T-helper 22 cell (primary cell): ENCODE measurements at places on chromosomes 1 and 21.

DNA sequence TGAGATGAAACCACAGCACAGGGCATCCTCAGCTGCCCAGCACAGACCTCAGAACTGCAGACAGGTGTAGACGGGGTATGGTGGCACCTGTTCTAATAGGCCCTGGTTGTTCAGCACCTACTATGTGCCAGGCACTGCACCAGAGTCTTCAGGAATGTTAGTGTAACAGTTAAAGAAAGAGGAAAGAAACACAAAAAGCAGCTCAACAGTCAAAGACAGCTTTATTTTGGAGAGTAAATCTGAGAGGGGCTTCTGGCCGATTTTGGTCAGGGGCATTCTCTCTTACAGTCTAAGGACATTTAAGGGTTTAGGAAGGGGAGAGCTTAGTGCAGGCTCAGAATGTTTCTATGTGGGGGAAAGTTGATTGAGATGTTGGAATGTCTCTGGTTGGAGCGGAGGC, 45.2 kb upstream of the ACTL8 start:
- DNase-seq, result no peak

- DNase-seq, result no peak
These were observed 22.5 kb upstream of the SRP9 start for GRCh38 chr1:225754940-225755641.

- no peak for DNase-seq
These were observed 5.4 kb downstream of the CATSPER4 start for GRCh38 chr1:26195805-26196204.

DNA sequence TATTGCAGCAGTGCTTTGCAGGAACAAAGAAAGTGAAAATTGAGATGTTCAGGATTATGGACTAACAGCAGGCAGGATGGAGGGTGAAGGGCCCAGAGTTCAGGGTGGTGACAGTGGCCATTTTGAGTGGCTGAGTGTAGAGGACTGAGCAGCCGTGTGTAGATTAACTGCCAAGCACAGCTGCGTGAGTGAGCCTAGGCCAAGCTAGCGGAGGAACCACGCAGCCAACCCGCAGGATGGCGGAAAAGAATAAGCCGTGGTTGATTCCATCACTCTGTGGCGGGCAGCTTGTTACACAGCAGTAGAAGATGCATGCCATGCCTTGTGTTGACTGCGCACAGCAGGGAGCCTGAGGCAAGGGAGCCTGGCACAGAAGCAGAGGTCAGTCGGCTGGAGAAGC, 102.5 kb upstream of the KIF26B start:
- DNase-seq, result no peak

DNA sequence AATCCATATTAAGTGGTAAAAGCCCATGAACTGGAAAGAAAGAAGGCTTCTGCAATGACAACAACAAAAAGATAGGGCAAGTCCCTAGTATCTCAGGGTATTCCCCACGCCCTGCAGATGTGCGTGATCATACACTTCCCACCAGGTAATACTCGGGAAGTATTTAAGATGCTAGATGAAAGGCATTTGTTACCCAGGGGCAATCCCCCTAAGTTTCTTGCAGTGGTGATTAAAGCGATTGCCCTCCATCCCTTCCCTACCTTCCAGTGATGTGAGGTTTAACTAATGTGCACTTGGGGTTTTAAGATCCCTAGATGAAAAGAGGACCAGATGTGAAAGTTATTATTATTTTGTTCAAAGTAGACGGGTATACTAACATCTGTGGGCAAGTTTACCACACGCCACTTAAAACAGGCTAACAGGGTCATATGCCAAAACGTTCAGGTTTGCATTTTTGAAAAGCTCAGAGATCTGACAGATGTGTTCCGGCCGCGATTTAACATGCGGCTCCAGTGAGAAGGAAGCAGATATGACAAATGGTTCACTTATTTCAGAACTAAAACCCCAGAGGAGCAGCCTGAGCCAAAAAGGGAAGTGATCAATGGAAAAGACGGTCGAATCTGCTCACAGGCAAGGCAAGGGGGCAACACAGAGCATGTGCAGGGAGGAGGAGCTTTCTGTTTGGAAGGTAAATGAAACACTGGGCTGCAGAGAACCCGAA, 17.4 kb downstream of the TIAM1 start:
- DNase-seq, result peak; percentile 38

DNA sequence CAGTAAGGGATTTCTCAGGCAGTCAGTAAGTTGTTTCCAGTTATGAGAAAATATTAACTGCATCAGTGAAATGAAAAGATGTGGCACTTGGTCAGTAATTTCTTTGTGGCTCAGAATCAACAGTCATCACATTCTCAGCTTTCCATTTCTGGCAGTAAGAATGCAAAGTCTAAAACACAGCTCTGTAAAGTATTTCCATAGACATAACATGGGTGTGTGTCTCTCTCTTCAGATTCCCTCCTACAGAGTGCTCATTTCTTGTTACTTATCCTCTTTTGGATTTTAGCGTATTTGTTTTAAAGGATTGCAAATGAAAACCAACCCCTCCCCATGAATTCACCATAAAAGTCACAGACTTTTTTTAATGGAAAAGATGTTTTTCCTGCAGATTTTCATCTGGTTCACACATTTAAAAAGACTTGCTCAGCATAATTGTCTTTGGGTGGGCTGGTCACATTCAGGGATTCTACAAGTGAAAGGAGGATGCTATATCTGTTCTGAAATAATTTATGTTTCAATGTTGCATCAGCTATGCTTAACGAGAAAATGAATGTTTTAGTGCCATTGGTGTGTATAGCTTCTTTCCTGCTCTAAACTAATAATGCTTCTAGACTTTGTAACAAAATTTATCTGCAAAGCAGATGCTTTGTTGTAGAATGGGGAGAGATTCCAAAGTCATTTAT, 34.6 kb upstream of the CD55 start:
- DNase-seq, result no peak

- no peak for DNase-seq
These were observed 67.5 kb upstream of the ACTRT2 start for GRCh38 chr1:2953688-2954285.

DNA sequence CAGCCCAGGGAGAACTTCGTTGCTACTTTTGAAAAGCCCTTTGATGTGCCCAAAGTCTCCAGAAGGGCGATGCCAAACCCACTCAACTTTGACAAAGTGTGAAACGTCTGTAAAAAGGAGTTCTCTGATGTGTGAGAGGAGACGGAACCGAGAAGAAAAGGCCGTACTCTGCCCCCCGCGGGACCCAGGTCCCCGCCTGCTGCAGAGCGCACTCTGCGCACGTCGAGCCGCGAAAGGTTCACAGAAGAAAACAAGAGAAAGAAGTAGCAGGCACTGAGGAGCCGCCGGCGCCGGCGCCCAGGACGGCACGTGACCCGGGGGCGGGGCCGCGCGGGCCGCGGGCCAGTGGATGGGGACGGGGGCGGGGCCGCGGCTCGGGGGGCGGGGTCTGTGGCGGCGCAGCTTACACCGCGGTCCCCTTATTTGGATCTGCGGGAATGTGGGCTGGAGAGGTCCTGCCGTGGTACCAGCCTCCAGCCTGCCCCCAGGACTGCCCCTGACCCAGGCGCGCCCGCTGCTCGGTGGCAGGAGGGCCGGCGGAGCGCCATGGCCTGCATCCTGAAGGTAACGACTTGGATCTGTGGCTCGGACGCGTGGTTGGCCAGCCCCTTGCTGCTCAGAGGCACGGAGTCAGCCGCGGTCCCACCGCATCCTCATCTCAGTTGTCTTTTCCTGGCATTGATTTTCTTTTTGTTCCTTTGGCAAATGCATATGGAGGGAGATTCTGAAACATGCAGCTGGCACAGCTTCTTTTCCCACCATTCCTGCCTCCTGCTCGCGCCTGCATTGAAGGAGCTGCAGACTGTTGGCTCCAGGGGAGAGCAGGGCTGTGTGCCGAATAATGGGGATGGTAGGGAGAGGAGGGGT, at the start of gene ST6GALNAC3:
Gene ST6GALNAC3, plus strand, starts transcription at position 426 of the 867 bp plus-strand sequence.
- DNase-seq, result peak; percentile 48

- DNase-seq, result no peak
These were observed 30.4 kb downstream of the ARID4B start for GRCh38 chr1:235297579-235297978.

DNA sequence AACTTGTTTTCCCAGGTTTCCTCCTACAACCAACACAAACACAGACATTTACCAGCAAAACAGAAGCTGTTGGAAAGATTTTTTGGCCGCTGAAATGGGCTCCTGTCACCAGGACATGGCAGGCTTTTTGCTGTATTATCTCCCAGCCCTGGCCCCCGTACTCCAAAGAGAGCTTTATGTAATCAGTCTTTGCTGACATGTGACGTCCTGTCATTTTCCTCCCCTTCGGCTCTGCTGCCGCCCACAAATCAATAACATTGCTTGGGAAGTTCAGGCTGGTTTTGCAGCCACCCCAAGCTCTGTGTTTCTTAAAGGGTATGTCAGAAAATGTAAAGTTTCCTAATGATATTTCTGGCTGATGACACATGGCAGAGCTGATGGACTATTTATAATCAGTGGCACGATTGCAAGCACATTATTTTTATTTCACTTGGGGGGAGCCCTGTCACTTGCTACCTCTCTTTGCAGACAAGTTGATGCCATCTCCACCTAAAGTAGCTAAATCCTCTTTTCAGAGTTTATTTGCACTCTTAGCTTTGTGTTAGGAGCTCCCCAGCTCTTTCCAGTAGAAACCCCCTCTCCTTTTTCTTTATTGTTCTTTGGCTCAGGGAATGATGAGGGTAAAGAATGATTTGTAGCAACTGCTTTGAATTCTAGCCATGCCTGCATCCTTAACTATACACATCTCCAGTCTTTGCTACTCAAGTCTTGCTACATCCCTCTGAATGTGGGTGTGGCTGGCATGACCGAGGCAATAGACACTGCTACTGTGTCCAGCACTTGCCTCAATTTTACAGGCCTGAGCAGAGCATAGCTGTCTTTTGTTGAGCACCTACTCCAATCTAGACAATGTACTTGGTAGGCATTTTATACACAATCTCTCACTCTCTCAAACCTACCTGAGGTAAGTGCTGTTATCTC, 67.3 kb downstream of the ELAVL4 start:
- no peak for DNase-seq
